ENCODE measurements at places on chromosomes 16 and 17.

- no peak for DNase-seq
Measured at GRCh38 chr17:70544317-70544716, 375.0 kb downstream of the KCNJ2 start.

- DNase-seq: no peak
Measured at GRCh38 chr16:68782198-68783174, 45.4 kb downstream of the CDH1 start.

DNA sequence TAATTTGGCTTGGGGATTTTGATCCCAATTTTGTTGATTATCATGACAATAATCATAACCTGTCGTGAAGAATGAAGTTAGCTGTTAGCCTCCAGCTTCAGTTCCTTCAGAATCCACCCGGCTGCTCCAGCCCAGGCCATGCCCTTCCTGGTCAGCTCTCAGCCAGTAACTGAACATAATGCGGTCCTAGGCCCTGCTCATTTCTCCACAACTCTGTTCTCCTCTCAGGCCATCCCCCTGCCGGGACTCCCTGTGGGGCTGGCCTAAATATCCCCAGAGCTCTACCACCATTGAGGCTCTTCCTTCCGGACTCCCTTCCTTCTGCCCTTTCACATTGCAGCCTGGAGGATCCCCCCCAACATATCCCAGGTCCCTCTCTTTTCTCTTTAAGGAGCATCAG is 833.4 kb upstream of the GOT2 start:
- no peak for DNase-seq

- no peak for DNase-seq
Measured at GRCh38 chr16:76345163-76345661, 68.0 kb downstream of the CNTNAP4 start.

DNA sequence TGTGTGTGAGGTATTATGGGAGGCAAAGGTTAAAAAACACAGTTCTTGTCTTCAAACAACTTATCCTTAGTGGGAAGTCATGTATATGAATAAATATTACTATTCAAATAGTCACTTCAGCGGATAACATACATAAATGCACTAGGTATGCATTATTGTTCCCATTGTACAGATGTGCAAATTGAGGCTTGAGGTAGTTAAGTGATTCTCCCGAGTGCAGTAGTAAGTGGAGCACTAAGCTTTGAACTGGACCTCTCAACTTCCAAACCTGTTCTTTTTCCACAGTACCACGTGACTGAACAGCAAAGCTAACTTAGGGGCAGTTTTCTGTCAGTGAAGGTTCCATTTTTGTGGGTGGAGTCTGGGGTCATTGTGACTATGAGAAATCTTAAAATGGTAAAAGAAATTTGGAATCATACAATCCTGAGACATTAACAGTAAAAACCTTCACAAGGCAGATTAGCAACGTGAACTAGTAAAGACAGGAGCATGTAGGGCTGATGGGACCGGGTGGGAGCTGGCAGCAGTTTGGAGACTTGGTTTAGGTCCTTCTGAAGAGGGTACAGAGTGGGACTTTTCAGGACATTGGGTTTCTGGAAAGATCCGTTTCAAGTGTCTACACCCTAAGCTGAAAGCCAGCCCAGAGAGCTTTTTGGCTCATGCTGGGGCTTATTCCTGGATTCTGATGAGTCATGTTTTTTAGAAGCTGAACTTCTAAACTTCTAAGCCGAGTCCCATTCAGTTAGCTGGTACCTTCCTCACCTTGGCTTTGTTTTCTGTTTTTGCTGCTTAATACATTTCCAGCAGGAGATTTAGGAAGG is 204.9 kb downstream of the PRKCA start:
- DNase-seq: peak; percentile 43

DNA sequence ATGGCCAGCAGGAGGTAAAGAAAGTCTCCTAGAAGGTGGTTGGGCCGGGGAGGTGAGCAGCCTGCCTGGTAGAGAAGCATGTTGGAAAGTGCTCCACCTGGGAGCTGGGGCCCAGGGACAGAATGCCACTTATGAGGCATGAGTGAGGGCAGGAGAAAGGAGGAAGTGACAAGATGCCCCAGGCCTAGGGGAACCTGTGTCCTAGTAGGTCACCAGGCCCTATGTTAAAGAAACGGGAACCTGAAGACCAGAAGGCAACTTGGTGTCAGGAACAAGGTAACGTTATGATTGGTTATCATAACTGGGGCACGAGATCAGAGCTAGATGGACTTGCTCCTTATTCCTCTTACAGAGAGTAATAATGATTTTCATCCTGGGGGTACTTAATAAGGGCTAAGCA is 34.3 kb downstream of the PITPNC1 start:
- DNase-seq: no peak

GRCh38 chr17:75147878-75148546 is 6.3 kb downstream of the JPT1 start:
- DNase-seq: no peak

DNA sequence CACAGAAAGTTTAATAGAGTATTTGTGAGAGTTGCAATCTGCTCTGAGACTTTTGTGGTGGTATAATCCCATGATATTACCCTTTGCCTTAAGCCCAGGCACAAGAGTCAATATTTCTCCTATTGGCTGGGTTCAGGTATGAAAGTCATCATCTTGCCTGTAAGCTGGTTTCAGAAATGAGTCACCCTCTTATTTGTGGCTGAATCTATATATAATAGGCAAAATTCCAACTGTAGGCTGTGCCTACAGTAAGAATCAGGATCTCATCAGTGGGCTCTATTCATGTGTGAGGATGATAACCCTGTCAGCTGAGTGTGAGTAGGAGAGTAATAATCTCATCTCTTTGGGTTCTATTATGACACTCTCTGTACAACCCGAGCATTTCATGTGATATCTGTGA is 2103.1 kb downstream of the TP53TG3F start:
- no peak for DNase-seq

GRCh38 chr16:24151482-24151939 is 104.6 kb upstream of the CACNG3 start:
- no peak for DNase-seq

GRCh38 chr16:52320930-52321439 is 226.0 kb downstream of the TOX3 start:
- DNase-seq: no peak

DNA sequence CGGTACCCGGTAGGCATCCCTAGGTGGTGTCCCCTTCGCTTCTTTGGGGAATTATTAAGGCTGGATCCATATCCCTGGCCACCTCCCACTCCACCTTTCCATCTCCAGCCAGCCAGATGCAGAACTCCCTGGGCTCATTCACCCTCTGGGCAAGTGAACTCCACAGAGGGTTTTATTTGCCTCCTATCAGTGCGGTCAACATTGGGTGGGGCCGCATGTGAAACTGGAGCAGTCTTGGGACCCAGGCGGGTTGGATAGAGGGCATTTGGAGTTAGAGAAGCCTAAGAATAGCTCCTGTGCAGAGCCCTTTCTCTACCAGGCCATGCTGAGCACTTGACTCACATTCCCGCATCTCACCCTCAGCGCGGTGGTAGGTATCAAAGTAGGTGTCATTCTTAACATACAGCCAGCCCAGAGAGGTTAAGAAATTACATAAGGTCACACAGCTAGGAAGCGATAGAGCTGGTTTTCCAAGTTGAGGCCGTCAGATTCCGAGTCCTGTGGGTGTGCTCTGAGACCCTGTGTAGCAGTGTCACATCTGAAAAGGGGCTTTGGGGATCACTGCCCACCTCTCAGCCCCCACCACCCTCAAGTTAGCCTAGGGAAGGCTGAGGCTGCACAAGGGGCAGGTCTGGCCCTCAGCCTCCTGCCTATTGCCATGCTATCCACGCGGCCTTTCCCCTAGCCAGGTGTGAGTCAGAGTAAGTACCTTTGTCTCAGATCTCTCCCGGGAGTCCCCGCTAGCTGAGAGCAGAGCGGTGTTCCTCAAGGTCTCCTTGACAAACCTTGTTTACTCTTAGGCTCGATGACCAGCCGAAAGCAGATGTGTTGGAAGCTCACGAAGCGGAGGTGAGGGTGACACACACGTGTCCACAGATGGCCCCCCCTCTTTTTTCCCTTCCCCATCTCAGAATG is 26.9 kb upstream of the LGALS9 start:
- DNase-seq: peak; percentile 76

GRCh38 chr17:27849474-27850185 is 43.5 kb downstream of the LYRM9 start:
- no peak for DNase-seq

DNA sequence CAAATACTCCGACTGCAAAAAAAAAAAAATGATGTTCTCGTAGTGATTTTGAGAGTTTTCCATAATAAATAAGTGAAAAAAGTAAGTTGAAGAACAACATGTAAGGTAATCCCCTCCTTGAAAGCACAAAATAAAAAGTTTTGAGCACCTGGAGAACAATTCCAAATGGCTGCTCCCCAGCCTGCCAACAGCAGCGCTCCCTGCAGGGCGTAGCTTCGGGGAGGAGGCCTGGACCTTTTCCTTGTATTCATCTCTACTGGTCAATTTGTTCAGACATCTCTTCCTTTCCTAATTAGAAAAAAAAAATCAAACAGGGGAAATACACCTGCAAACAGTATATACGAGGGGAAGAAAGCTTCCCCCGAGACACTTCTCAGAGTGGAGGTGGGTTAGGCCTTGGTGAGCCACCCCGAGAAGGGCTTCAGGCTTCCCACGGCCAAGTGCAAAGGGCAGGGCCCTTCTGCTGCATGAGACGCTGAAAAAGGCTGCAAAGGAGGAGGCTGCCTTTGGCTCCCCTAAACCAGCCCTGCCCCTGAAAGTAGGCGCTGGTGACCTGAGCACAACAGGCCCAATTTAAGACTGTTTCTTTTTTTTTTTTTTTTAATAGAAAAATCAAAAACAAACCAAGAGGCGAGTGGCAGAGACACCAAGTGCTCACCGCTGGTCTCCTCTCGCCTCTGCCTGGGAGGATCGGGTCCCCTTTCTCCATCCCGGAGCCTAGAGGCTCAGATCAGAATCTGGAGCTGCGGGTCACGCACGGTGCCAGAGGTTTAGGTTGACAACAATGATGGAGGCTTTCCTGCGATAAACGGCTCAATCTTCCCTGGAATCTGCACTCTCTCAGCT is 193.1 kb upstream of the FOXF1 start:
- no peak for DNase-seq

DNA sequence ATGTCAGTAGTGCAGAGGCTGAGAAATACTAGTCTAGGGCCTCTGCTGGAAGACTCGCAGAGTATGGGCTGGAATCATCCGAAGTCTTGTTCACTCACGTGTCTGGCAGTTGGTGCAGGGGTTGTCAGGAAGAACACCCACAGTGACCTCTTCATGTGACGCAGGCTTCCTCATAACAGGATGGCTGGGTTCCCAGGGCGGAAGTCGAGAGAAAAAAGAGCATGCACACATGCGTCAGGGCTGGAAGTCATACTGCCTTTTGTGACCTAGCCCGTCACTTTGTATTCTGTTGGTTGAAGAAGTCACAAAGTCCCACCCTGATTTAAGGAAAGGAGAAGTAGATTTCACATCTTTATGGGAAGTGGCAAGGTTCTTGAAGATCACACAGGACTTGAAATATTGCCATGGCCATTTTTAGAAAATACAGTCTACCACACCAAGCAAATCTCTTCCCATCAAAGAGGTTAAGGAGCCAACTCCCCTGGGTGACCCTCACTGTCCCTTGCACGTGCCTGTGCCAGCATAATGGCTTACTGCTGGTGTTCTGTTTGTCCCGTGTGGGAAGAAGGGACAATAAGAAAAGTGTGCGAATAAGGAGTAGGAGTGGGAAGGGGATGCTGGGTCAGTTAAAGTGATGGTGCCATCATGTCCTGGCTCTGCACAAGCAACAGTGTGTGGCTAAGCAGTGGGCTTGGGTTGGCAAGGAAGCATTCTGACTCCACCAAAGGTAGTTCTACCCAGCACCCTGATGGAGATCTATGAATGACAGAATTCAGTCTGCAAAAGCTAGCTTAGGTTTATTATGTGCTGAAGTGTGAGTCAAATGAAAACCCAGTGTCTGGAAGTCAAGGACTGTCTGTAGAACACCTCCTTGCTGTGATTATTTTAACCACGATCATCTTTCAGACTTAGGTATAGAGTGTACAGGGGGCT is 28.1 kb downstream of the HEATR3 start:
- no peak for DNase-seq

GRCh38 chr17:17580662-17581470 is 10.6 kb downstream of the PEMT start:
- no peak for DNase-seq

DNA sequence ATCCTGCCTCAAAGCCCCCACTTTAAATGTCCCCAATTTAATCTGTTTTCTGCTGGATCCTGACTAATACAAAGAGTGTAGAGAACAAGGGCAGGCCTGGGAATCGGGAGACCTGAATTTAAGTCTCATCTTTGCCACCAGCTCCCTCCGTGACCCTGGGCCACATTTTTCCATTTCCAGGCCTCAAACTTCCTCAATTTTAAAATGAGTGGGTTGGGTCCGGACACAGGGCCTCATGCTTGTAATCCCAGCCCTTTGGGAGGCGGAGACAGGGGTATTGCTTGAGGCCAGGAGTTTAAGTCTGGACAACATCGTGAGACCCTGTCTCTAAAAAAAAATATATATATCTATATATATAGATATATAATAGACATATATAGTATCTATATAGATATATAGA is 61.4 kb downstream of the SRL start:
- DNase-seq: no peak

GRCh38 chr17:68909066-68909465 is 46.1 kb downstream of the ABCA8 start:
- peak; percentile 38 for DNase-seq

GRCh38 chr17:76793775-76794174 is 55.9 kb downstream of the MFSD11 start:
- DNase-seq: peak; percentile 59

- no peak for DNase-seq
Measured at GRCh38 chr16:70680495-70681381, 5.1 kb downstream of the MTSS2 start.

DNA sequence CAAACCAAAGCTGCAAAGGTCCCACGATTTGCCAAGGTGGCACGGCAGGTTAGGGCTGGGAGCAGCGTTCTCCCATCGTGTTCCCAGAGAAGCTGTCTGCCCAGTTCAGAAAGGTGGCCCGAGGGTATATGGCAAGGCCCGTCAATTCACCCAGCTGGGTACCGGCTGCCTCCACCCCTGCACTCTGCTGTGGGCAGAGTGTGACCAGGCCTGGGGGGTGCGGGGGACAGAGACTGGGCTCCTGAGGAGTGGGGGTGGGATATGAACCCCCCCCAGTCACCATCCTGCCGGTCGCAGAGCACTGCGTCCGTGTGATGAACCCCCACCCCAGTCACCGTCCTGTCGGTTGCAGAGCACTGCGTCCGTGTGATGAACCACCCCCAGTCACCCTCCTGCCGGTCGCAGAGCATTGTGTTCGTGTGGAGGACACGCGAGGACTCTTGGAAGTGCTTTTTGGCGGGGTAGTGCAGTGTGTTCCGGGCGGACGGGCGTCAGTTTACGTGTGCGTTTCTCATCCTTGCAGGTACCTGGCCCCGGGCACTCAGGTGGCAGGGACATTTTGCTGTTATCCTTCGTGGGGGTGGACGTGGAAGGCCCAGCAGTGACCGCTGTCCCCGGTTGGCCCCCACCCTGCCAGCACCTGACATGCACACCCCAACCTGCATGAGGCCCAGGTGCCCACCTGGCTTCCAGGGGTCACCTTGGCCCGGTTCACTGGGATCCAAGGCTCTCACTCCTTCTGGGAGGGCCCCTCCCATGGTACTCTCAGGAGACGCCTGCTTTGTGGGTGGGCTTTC is 2.7 kb upstream of the FASN start:
- no peak for DNase-seq

Measured in hematopoietic multipotent progenitor cell treated with erythropoietin and hydrocortisone succinate and interleukin-3 and kit ligand, for 8 days (in vitro differentiated cells).